ENCODE measurements at places on chromosomes 13 and 19.

DNA sequence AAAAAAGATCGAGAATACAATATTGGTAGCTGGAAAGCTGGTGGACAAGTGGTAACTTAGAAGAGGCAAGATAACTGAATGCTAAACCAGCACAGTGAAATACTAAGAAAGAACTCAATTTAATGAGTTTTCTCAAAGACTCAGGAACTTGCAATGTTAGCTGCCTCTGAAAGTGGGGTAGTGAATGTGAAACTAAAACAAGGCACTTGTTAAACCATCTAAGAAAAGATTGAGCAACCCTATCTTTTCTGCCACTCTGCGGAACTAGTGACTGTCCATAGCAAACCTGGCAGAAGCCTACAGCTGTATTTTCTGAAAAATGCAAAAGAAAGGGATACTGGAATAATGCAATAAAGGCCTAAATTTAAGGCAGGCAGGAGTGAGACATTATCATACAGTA is 1574.4 kb upstream of the PRR20A start:
- no peak for DNase-seq

- DNase-seq: no peak
Observed at GRCh38 chr19:2462635-2463421, 6.1 kb upstream of the LMNB2 start.

GRCh38 chr19:3033595-3034405 is 4.7 kb upstream of the TLE2 start:
- DNase-seq: no peak

DNA sequence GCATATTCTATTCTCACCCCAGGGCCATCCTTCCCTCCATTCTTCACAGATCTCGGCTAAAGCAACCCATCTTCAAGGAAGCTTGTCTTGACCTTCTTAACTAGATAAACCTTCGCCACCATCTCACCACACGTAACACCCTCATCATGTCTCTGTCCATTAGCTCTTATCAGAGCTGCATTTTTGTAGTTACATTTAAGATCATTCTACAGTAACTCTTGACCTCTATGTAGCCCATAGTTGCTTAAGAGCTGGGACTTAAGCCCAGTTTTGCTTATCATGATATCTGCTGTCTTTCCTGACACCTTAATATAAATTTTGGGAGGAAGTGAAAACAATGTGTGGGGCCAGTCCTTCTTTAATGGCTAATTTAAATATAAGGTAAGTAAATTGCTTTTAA is 345.1 kb downstream of the MTUS2 start:
- no peak for DNase-seq

- DNase-seq: no peak
Observed at GRCh38 chr13:77379508-77379907, 52.6 kb upstream of the MYCBP2 start.

- DNase-seq: no peak
Observed at GRCh38 chr13:45331692-45332035, 9.3 kb downstream of the TPT1 start.

GRCh38 chr13:35630551-35631275 is 154.2 kb upstream of the MAB21L1 start:
- no peak for DNase-seq

DNA sequence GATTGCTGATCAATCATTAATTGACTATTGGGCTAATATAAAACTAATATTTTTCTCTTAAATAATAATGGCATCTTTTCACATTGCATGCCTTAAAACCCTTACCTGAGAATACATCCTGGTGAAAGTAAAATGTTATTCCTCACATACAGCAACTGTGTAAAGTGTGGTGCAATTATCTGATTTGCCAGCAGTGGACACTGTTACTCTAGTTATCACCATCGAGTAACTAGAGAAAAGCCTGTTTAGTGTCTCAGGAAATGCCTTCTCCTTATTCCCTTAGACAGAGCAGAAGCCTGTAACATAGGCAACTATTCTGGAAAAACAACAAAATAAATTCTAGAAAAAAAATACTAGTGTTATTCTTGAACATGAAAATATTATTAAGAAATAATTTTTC is 459.8 kb downstream of the FGF14 start:
- no peak for DNase-seq

GRCh38 chr13:89862691-89863036 is 1484.8 kb upstream of the MIR17HG start:
- DNase-seq: no peak

- DNase-seq: no peak
Observed at GRCh38 chr19:35514282-35514809, 897 bp upstream of the DMKN start.

GRCh38 chr13:106850973-106851650 is 283.2 kb upstream of the ARGLU1 start:
- DNase-seq: no peak

GRCh38 chr13:74117207-74117705 is 16.9 kb downstream of the KLF12 start:
- no peak for DNase-seq

DNA sequence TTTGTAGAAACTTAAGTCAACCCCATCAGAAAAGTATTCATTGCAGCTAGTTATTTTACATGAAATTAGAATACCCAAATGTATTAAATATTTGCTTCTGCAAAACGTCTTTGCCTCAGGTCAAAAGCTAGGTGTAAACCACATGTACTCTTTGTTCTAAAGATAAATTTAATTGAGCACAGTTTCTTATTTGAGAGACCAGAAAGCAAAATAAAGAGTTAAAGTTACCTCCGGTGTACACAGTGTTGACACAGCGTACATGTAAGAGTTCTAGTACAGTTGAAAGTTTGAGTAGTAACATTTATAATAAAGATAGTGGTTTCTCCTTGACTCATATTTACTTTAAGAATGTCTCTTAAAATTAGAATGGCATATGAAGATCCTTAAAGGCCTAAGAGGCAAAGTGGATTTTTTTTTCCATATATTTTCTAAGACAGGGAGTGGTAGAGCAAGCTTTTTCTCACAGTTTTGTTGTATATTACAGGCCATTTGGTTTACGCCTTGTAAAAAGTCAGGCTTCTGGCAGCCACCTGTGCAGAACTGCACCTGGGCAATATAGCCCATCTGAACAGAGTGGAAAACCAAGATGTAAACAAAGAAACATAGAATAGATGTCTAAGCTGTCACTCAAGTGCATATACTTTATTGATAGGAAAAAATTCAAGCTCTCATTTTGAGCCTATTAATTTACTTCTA is 2.9 kb downstream of the LRCH1 start:
- DNase-seq: no peak

GRCh38 chr13:63381078-63381859 is 1965.6 kb upstream of the PCDH20 start:
- no peak for DNase-seq

DNA sequence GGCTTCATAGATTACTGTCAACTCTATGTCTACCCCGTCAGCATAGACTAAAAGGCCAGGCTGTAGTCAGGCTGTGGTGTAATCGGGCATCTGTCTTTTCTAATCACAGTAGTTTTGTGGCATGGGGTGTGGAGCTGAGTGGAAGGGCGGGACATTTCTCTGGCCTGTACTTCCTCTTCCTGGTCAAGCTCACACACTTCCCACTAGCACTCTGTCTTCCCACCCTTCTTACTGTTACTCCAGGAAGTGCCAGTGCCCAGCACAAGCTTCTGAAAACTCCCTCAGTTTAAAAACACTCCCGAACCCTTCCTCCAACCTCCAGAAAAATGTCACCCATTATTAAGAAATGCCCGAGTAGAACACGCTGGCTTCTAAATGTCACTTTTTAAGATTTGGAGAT is 229.8 kb downstream of the KLF5 start:
- DNase-seq: no peak

DNA sequence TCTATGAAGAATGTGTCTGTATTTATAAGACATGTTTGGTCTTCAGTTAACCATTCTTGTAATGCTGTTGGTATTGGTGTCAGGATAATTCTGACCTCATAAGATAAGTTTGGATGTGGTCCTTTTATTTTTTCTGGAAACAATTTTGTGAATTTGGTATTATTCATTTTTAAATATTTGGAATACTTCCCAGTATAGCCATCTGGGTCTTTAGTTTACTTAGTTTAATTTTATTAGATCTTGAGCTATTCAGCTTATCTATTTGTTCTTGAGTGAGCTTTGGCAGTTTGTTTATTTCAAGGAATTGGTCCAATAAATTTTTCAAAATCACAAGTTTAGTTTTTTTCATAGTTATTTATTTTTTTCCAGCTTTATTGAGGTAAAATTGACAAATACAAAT is 335.4 kb upstream of the PCDH20 start:
- no peak for DNase-seq

GRCh38 chr19:58021541-58022282 is 12.1 kb upstream of the ZSCAN1 start:
- DNase-seq: no peak

GRCh38 chr13:65347420-65348030 is 1882.6 kb downstream of the PCDH9 start:
- no peak for DNase-seq

GRCh38 chr13:43487461-43487860 is 299.3 kb downstream of the ENOX1 start:
- DNase-seq: no peak

- DNase-seq: no peak
Observed at GRCh38 chr19:4018140-4018613, 10.6 kb downstream of the PIAS4 start.

DNA sequence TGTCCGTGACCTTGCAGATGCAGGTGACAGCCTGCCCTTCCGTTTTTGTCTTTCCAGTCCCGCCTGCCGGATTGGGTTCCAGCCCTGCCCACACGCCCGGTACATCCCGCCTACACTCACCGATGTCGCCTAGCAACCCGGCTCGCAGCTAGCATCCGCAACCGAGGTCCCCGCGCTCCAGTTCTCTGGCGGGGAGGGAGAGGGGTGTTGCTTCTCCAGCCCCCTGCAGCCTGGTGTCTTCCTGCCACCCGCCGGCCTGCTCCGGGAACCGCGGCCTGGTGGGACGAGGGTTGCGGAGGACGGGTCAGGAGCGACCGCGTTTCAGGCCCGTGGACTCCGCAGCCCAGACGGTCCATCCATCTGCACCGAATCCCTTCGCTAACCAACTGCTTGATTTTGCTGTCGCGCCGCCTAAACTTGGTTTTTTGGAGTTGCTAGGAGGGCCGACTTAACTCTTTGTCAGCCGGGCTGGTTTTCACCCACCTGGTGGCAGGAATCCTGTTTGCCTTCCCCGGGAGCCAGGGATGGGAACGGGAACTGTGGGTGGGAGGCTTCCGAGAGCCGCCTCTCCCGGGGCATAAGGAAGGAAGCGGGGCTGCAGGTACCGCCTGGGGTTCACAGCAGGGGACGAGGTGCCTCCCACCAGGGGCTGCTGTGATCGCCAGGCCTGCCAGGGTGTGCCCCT is 15.4 kb upstream of the MATK start:
- peak; percentile 43 for DNase-seq
